Endothelial cell (in vitro differentiated cells): ENCODE measurements at places on chromosomes 6 and 20. TPM values are rescaled to one million over a fixed set of nuclear protein-coding genes. Genes with fewer than 3 reads are reported as not detected.

TNFRSF6B gene
- not detected for total RNA-seq

TCF15 gene
- total RNA-seq: 6.6 TPM

SOX4 gene
- total RNA-seq: 132 TPM

ADGRF4 gene
- not detected for total RNA-seq

ADGB gene
- not detected for total RNA-seq

UBR2 gene
- total RNA-seq: 21.6 TPM

SRSF3 gene
- total RNA-seq: 289 TPM

FOXF2 gene
- total RNA-seq: not detected

ID4 gene
- 5.6 TPM for total RNA-seq

ACSS1 gene
- total RNA-seq: 15.5 TPM

PTPRT gene
- 0.10 TPM for total RNA-seq

DNA sequence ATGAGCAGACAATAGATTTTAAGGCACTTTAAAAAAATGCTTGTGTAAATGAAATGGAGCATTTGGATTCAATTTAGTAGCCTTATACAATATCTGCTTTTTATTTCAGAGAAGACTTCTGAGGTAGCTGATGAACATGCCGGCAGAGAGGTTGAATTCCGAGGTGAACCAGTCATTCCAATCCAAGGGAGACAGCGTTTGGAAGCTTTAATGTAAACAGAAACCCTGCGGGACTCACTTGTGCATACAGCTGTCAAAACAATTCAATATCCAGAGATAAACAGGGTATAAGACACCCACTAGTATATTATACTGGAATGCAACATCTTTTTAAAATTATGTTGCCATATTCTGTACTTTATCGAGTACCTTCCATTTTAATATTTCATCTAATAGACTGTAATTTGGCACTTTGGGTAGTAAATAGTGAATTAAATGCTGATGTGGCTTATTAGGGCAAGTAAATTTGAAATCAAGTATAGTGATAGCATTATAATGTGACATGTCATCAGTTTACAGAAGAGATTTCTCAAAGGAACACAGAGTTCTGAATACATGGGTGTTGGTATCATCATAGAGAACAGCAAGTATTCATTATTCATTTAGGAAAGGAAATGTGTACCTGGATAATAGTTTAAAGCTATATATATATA is 347.7 kb downstream of the PRKN start:
- DNase-seq: no peak

GRCh38 chr6:148898376-148899014 is 151.7 kb downstream of the UST start:
- DNase-seq: no peak

GRCh38 chr6:135475292-135475886 is 22.2 kb downstream of the AHI1 start:
- no peak for DNase-seq

DNA sequence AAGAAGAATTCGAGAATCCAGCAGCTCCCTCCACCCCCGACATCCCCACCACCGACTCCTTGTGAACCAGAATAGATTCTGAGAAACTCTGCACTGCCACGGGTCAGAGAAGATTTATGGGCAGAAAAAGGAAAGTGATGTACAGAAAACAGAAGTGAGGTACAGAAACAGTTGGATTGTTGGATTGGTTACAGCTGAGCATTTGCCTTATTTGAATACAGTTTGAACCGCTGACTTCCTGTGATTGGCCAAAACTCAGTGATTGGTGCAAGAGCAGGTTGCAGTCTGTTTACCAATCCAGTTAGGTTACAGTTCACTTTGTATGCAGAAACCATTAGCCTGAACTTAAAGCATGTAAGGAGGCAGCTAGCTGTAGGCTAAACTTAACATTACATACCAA is 131.2 kb upstream of the HDDC2 start:
- no peak for DNase-seq

- DNase-seq: no peak
Measured at GRCh38 chr20:60192326-60192725, 234.1 kb downstream of the CDH26 start.

DNA sequence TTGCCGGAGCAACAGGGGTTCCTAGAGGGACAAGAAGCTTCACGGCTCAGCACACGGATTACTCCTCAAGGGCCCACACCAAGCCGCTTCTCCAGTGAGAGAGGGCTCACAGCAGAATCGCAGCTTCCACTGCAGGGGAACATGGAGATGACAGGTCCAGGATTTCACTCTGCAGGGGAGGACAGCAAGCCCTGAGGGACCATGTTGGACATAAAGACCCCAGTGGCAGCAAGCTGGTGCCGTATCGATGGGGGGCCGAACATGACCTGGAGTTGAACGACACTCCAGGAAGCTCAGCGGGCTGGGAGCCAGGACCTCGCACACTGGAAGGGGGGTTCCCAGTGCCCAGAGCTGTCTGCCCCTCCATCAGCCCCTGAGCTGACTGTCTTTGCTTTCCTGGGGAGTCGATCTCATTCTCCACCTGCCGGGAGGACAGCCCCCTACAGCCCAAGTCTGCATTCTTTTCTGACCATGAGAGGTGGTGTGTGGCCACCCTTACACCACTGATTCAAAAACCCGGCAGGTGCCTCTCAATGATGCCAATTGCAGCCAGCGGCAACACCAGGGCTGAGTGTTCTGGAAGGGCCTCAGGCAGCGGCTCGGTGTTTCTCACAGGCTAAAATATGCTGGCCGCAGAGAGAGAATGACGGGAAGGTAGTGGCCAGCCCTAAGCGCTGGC is 194.5 kb upstream of the CDH4 start:
- DNase-seq: no peak

- no peak for DNase-seq
Measured at GRCh38 chr6:157637941-157638662, 184.9 kb upstream of the SNX9 start.

DNA sequence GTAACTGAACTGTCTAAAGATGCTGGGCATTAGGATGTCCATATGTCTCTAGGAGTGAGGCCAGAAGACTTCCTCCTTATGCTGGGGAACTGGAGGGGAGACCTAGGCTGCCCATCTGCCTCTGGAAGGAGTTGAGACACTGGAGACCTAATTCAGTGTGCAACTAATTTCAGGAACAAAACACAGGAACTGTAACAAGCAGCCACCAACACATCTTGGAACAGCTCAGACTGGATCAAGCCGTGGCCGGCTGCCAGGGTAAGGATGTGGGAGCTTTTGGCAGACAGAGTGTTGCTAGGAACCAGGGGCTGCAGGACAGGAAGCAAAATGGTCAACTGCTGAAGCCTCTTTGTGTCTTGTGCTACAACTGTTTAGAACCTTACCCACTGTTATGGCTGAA is 16.4 kb upstream of the MAS1 start:
- no peak for DNase-seq

DNA sequence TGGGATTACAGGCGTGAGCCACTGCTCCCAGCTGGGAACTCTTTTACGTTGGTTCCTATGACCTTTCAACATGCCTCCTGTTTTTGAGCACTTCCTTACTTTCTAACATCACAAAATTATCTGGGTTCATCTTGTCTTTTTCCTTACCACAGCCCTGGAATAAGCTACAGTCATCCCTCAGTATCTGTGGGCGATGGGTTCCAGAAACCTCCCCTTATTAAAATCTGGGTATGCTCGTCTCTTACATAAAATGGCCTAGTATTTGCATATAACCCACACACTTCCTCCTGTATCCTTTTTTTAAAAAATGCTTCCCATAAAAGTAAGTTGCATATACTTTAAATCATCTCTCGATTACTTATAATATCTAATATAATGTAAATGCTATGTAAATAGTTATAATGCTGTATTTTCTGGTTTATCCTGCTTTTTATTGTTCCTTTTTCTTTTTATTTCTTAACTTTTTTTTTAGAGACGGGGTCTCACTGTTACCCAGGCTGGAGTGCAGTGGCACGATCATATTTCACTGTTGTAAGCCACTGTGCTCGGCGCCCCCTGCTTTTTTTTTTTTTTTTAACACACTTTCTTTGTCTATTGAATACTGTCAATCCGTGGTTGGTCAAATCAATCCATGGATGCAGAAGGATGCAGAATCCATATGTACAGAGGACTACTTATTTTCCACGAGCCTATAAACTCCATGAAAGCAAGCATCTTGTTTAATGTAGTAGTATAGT is 9.2 kb downstream of the RPF2 start:
- DNase-seq: no peak

GRCh38 chr6:12149944-12150510 is 137.9 kb downstream of the HIVEP1 start:
- no peak for DNase-seq

GRCh38 chr6:123759472-123759871 is 44.2 kb upstream of the NKAIN2 start:
- DNase-seq: no peak

GRCh38 chr6:26493258-26493657 is 6.8 kb upstream of the BTN1A1 start:
- no peak for DNase-seq

DNA sequence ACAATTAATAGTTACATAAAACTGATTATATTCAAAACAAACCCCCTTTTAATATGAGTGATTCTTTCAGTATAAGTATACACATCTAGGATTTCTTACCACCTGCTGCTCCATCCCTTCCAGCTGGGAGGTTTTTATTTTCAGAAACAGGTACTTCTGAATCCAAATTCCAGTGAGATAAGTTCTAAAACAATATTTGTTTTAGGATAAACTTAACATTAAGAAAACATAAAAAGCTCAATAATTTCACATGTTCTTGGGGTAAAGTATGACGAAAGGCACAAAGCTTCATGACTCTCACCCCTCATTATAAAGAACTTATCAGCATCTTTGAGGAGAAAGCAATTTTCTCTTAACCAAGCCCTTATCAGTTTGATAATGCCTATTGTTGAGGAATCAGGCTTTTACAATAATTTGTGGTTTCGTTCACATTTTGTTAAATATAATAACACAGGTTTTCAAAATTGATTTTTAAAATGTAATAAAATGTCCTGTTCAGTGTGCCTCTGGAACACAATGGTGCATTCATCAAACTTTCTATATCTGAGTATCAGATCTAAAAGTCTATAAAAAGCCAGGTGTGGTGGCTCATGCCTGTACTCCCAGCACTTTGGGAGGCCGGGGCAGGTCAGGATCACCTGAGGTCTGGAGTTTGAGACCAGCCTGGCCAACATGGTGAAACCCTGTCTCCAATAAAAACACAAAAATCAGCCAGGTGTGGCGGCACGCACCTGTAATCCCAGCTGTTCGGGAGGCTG is 4.3 kb downstream of the FAM217A start:
- DNase-seq: no peak

DNA sequence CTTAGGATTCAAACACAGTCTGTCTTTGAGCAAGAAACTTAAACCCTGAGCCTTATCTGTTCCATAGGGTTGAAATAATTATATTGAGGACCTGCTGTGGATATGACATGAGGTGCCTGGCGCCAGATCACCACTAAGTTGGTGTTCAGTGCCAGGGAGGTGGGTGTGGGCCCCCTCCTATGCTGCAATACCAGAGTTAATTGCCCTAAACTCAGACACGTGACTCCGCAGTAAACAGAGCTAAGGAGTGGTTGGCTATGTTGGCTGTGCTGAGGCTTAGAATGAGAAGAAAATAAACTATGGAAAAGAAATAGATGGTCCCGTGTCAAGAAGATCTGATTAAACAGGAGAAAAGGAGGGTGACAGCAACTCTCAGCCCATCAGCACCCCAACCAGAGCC is 419.4 kb upstream of the JARID2 start:
- DNase-seq: no peak

GRCh38 chr6:41576667-41577066 is 30.5 kb downstream of the FOXP4 start:
- DNase-seq: no peak

DNA sequence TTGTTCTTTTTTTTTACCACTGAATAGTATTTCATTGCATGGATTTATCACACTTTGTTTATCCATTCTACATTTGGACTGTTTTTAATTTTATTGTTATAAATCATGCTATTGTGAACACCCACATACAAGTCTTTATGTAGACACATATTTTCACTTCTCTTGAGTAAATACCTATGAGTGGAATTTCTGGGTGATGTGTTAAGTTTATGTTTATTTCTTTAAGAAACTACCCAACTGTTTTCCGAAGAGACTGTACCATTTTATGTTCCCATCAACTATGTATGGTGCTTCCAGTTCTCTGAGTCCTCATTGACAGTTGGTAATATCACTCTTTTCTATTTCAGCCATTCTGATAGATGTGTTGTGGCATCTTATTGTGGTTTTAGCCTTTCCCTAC is 54.0 kb downstream of the RIN2 start:
- DNase-seq: no peak

DNA sequence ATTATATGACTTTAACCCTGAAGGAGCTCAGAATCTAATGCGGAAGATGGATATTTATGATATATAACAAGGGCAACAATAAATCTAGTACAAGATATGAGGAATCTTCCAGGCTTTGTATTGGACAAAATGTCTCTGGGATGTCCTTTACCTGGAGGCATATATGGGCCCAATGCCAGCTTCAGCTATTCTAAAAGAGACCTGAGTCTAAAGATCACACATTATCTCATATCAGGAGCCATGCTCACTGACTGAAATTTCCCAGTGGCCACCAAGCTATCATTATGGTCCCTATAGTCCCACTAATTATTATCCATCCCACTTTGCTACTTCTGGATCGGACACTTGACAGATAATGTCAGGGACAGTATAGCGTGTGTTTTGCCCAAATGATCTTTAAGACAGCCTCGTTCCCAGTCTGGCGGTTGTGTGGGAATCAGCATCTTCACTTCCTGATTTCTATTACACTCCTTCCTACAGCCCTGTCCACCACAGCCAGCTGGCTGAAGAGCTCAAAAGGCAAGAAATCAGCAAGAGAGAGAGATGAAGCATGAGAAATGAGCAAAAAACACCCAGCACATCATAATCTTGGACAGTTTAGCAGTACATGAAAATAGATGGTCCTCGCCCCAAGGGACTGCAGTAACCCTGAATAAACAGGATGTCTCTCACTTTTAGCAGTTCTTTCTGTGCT is 34.9 kb downstream of the KLHL31 start:
- DNase-seq: no peak
